H4 (cell line): ENCODE measurements at places on chromosomes 13 and 19. TPM values are rescaled to one million over a fixed set of nuclear protein-coding genes. Genes with fewer than 3 reads are reported as not detected.

GRCh38 chr13:43375797-43376465, 352.5 kb downstream of the DNAJC15 start:
- DNase-seq, result no peak

KCNC3 gene
- total RNA-seq, result 0.06 and 0.47 TPM in 2 replicates

- no peak for DNase-seq
Observed at GRCh38 chr13:24243302-24243701, 66.1 kb upstream of the C1QTNF9 start.

DNA sequence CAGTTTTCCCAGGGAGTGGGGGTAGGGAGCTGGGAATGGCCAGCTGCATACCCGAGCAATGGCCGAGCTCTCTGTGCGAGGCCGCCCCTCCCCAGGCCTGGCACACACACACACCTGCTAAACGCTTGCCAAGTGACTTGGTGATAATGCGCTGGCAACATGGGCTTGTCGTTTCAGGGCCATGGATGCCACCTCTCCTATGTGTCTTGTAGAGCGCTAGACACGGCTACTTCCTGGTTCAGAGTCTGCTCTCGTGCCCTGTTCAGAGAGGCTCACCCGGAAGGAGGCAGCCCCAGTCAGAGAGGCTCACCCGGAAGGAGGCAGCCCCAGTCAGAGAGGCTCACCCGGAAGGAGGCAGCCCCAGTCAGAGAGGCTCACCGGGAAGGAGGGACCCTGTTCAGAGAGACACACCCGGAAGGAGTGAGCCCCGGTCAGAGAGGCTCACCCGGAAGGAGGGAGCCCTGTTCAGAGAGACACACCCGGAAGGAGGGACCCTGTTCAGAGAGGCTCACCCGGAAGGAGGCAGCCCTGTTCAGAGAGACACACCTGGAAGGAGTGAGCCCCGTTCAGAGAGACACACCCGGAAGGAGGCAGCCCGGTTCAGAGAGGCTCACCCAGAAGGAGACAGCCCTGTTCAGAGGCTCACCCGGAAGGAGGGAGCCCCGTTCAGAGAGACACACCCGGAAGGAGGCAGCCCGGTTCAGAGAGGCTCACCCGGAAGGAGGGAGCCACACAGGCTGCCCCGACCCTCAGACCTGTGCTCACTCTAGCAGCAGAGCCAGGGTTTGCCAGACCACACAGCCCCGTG, 4.2 kb downstream of the ADPRHL1 start:
- DNase-seq, result no peak

ADGRE1 gene
- total RNA-seq, result 32.3 and 36.0 TPM in 2 replicates

DNA sequence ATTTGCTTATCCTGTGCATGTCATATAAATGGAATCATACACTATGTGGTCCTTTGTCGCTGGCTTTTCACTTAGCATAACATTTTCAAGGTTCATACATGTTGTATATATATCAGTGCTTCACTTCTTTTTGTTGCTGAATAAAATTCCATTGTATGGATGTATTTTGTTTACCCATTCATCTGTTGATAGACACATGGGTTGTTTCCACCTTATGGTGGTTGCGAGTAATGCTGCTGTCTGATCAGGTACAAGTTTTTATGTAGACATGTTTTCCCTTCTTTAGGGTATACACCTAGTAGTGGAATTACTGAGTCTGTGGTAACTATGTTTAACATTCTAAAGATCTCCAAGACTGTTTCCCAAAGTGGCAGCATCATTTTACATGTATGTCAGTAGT, 102.5 kb downstream of the RNF17 start:
- no peak for DNase-seq
